Activated CD4-positive, alpha-beta T cell treated with anti-CD3 and anti-CD28 coated beads, Interleukin-2, amount 10 ng/mL, durations not matched to agents 7 days and 5 days (primary cell): ENCODE measurements at places on chromosomes 5 and 9.
A peak's percentile ranks its signal among the peaks of the same experiment; 100 is the strongest.

GRCh38 chr9:127307802-127308201 is 43.2 kb downstream of the GARNL3 start:
- H3K36me3 ChIP-seq = no peaks in the 10 kb centered on the region
- DNase-seq = no peak
- H3K4me3 ChIP-seq = no peak overlapping the region
- no peak overlapping the region for H3K27ac ChIP-seq
- peaks cover 3% of the 10 kb centered on the region for H3K4me1 ChIP-seq
- peaks cover 28% of the 10 kb centered on the region for H3K27me3 ChIP-seq

GRCh38 chr5:132428484-132429462 is 59.3 kb downstream of the SLC22A5 start:
- H3K27ac ChIP-seq = peak overlapping the region; percentile 98
- H3K27me3 ChIP-seq = no peaks in the 10 kb centered on the region
- H3K4me1 ChIP-seq = peaks cover 94% of the 10 kb centered on the region

GRCh38 chr5:134556994-134557393 is 31.5 kb downstream of the JADE2 start:
- H3K4me1 ChIP-seq = peaks cover 29% of the 10 kb centered on the region
- H3K4me3 ChIP-seq = no peak overlapping the region
- H3K27ac ChIP-seq = peak overlapping the region; percentile 85
- DNase-seq = no peak
- no peaks in the 10 kb centered on the region for H3K27me3 ChIP-seq

- H3K36me3 ChIP-seq = no peaks in the 10 kb centered on the region
- H3K4me3 ChIP-seq = no peak overlapping the region
- no peaks in the 10 kb centered on the region for H3K27me3 ChIP-seq
- H3K4me1 ChIP-seq = peaks cover 19% of the 10 kb centered on the region
Measured at GRCh38 chr9:76424491-76424890, 30.3 kb upstream of the RFK start.

- no peak overlapping the region for H3K27ac ChIP-seq
- H3K27me3 ChIP-seq = peaks cover 3% of the 10 kb centered on the region
- H3K36me3 ChIP-seq = no peaks in the 10 kb centered on the region
- peaks cover 7% of the 10 kb centered on the region for H3K4me1 ChIP-seq
- no peak overlapping the region for H3K4me3 ChIP-seq
Measured at GRCh38 chr5:194603-195209, 3.4 kb downstream of the LRRC14B start.

DNA sequence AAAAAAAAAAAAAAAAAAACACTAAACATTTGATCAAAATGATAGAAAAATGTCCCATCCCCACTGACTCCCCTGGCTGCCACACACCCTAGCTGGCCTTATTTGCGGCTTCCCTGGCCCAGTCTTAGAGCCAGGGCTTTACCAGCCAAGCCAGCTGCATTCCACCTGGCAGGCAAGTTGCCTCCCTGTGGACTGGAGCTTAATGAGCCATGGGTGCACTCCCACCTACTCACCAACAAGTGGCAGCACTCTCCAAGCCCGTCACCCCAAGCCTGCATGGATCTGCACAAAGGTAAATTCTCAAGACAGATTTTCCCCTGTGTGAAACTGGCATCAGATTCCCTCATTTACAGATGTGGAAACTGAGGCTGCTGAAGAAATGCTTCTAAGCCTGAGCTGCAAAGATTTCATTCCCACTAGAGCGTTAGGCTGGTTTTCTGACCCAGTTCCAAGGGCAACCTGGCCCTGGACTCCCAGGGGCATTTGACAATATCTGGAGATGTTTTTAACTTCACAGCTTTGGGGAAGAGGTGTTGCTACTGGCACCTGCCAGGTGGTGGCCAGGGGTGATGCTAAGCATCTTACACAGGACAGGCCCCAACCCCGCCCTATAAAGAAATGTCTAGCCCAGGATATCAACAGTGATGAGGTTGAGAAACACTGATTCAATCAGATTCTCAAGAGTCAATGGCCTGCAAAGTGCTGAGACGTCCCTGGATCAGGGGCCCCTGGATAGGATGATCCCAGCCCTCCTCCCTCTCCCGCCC is 21.9 kb upstream of the VDAC1 start:
- peak; percentile 70 for DNase-seq
- no peaks in the 10 kb centered on the region for H3K36me3 ChIP-seq
- no peak overlapping the region for H3K27ac ChIP-seq
- no peaks in the 10 kb centered on the region for H3K4me1 ChIP-seq
- no peak overlapping the region for H3K4me3 ChIP-seq
- H3K27me3 ChIP-seq = peaks cover 8% of the 10 kb centered on the region

- no peaks in the 10 kb centered on the region for H3K36me3 ChIP-seq
- H3K27me3 ChIP-seq = peaks cover 23% of the 10 kb centered on the region
- H3K4me3 ChIP-seq = peak overlapping the region; percentile 49
- peak overlapping the region; percentile 77 for H3K27ac ChIP-seq
Measured at GRCh38 chr9:136701668-136702053, 10.7 kb upstream of the DIPK1B start.

- peaks cover 95% of the 10 kb centered on the region for H3K27me3 ChIP-seq
- no peak overlapping the region for H3K27ac ChIP-seq
- no peak for DNase-seq
- peak overlapping the region; percentile 22 for H3K4me3 ChIP-seq
Measured at GRCh38 chr9:93945400-93946337, 9.5 kb downstream of the BARX1 start.

GRCh38 chr9:112853882-112854585 is 36.6 kb downstream of the SLC46A2 start:
- no peak overlapping the region for H3K27ac ChIP-seq
- no peak for DNase-seq
- no peak overlapping the region for H3K4me3 ChIP-seq
- H3K27me3 ChIP-seq = no peaks in the 10 kb centered on the region
- no peaks in the 10 kb centered on the region for H3K4me1 ChIP-seq

DNA sequence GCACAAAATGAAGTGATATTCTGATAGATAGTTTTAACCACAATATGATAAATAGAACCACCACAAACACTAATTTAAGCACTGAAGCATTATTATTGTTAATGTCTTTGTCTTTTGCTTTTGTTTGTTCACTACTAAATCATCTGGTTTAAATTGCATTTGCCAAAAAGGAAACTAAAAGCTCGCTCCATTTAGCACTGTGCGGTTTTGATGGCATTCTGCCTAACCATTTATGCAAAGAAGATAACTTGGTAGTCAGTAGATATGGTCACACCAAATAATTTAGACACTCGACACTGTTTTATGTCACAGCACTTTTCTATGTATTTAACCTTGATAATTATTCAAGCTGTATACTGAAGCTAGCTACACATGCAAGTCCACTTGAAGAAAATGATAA is 849.8 kb upstream of the CDH6 start:
- H3K4me3 ChIP-seq = no peak overlapping the region
- H3K27me3 ChIP-seq = no peaks in the 10 kb centered on the region
- no peak overlapping the region for H3K27ac ChIP-seq
- DNase-seq = no peak

- DNase-seq = no peak
- peaks cover 13% of the 10 kb centered on the region for H3K36me3 ChIP-seq
- H3K27me3 ChIP-seq = peaks cover 2% of the 10 kb centered on the region
Measured at GRCh38 chr5:138440159-138441073, 1.6 kb downstream of the REEP2 start.
